ENCODE measurements at places on chromosomes 4 and X.

GRCh38 chr4:20393486-20394100 lies 141.9 kb downstream of the SLIT2 start:
- no peak for DNase-seq

DNA sequence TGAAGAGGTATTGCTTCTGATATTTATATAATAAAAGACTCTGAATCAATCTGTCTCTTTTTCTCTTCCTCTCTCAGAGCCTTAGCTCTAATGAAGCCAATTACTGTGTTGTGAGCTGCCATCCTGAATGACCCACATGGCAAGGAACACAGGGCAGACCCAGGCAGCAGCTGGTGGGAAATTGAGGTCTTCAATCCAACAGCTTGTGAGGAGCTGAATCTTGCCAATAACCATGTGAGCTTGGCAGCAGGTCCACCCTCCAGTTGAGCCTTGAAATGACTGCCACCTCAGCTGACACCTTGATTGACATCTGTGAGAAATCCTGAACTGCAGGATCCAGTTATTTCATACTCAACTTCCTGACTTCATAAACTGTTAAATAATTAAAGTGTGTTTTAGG lies 149.4 kb downstream of the NDST4 start:
- no peak for DNase-seq

- no peak for DNase-seq
Measured at GRCh38 chr4:80471756-80472155, 136.2 kb downstream of the CFAP299 start.

- no peak for DNase-seq
Measured at GRCh38 chr4:6196871-6197270, 3.5 kb downstream of the JAKMIP1 start.

- no peak for DNase-seq
Measured at GRCh38 chrX:24398766-24399165, 38.3 kb downstream of the SUPT20HL1 start.

- DNase-seq, result no peak
Measured at GRCh38 chrX:50736656-50737055, 77.3 kb downstream of the SHROOM4 start.
